HTR-8/SVneo (cell line): ENCODE measurements at places on chromosomes 3 and 15.

DNA sequence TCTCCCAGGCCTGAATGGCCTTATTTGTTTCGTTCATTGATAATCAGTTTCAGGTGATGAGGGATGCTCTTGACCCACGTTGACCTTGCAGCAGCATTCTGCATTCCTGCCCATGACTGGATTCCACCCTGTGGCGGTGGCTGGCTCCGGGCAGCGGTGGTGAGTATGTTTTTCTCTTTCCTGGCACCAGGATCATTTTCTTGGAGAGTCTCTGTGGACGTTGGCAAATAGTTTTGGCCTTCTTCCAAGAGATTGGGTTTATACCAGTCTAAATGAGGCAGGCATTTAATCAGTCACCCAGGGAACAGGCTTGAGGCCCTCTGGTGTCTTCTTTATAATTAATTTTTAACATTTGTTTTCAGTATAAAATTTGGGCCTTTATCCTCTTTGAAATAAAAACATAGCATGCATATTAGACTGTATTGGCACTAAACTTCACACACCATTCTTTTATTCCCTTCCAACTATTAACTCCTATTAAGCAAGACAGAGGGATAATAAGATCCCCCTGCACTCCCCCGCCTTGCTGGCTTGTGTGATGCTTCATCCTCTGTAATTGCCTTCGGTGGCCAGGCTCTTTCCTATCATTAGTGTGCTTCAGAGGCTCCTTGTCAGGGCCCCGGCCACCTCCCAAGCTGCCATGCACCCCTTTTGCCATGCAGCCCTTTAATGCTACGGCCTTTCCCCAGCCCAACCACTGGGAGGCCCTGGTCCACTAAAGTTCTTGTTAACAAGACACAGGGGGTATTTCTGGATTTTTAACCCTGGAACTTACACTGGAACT lies 176.2 kb upstream of the TOPAZ1 start:
- DNase-seq, result no peak

GRCh38 chr15:41904541-41905005 lies 10.7 kb upstream of the SPTBN5 start:
- DNase-seq, result peak; percentile 81

DNA sequence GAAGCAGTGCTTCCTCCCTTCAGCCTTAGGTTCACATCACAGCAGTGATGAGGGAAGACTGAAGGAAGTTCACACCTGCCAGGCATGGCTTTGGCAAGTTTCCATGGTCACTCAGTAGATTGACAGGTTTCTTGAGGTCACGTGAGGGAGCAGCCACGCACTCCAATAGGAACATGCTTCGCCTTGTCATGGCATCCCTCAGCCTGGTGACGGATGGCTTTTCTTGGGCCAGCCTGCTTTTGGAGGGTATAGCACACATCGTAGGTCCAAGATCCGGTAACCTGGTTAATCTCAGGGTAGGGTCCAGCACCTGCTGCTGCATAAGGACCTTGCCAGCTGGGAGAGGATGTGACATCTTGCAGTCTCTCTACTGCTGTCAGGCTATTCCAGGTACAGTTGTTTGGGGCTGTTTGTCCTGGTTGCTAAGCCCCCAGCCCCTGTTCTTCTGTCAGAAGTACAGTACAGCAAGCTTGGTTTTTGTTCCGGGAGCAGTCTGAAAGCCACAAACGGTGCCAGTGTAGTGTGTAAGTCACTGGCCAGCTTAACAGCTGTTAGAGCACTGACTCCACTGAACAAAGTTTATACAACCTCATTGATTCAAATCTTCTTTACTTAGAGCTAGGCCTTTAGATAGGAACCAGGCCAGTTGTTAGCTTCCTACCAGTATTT lies 42.3 kb downstream of the PSMD6 start:
- DNase-seq, result no peak

GRCh38 chr3:171541181-171541580 lies 81.0 kb upstream of the TNIK start:
- DNase-seq, result no peak

- DNase-seq, result no peak
Measured at GRCh38 chr3:48896936-48897335, 1.7 kb downstream of the SLC25A20 start.

DNA sequence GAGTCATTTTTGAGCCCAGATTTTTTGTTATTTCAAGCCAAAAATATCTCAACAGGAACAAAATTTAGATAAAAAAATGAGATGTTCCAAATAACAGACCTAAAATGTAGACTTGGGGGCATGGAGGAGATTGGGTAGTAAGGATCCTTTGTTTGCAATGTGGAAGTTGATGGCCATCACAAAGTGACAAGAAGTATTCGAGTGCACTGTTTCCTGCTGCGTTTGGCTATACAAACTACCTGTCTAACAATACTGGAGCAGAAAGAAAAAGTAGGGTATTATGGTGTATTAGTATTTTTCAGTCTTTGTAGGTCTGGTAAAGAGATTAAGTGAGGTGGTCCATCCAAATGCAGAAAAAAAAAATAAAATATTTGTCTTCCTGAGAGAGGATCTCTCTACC lies 284.2 kb downstream of the C3orf38 start:
- DNase-seq, result no peak

DNA sequence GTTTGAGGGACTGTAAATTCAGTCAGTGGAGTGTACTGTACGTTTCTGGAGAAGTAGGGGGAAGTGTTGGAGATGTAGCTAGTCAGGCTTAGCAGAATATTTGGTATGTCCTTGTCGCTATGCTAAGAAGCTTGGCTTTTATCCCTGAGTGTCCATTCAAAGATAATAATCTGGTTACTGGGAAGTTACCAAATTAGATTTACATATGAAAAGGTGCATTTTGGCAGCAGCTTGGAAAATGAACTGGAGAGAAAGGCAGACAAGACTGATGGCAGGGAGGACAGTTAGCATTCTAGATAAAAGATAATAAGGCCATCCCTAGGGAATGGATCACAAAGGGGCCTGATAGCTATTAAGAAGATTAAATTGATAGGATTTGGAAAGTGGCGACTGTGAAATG lies 58.7 kb downstream of the P2RY1 start:
- DNase-seq, result no peak

DNA sequence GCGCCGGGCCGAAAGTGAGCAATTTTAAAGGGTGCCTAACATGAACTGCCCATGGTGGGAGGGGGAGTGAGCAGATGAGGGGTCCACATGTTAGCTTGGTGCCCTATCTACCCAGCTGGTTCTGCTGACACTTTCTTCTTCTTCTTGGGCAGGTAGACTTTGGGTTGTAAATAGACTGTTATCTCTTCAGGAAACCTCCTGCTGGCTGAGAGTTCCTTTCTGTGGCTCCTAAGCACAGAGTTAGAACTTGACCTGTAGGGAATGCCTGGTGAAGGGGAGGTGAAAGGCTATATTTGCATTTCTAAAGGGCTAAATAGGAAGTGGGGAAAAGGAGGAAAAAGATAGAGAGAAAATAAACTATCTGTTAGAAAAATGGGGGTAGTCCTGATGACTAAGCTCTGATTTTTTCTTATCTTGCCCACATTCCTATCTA lies 521.4 kb upstream of the TGFBR2 start:
- DNase-seq, result no peak

DNA sequence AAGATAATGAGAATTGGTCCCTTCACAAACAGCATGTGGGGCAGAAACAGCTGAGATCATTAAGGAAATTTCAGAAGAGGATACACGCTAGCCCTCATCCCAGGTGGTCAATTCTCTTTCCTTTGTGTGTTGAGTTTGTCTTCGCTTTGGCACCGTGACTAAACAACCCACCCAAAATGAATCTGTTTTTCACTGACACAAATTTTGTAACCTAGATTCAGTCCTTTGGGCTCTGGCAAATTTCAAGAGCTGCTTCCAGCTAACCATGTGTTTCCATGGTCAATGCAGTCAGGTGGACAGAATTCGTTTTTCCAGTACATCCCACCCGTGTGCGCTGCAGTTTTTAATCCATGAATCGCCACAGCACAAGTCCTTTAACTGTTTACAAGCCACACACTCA lies 435.4 kb downstream of the WDR72 start:
- no peak for DNase-seq

- no peak for DNase-seq
Measured at GRCh38 chr3:12871404-12871983, 30.1 kb upstream of the RPL32 start.

DNA sequence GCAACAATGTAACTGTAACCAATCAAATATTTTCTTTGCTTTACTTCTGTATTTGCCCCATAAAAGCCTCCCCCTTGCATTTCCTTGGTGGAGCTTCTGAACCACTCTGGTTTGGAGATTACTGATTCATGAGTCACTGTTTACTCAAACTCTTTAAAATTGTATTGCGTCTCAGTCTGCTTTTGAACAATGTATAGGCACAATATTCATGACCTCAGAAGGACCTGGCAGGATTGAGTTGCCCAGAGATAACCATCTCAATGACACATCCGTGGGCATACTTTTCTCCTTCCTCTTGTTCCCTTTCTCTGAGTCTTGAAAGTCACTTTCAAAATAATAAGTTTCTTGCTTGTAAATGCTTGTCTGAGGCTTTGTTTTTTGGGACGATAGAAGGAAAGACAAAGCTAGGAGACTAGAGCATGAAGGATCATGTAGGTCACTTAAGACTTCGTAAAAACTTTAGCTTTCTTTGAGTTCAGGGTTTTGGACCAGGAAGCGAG lies 57.1 kb upstream of the POU1F1 start:
- DNase-seq, result peak; percentile 57

GRCh38 chr3:39000008-39000450 lies 51.7 kb downstream of the SCN11A start:
- DNase-seq, result peak; percentile 51

DNA sequence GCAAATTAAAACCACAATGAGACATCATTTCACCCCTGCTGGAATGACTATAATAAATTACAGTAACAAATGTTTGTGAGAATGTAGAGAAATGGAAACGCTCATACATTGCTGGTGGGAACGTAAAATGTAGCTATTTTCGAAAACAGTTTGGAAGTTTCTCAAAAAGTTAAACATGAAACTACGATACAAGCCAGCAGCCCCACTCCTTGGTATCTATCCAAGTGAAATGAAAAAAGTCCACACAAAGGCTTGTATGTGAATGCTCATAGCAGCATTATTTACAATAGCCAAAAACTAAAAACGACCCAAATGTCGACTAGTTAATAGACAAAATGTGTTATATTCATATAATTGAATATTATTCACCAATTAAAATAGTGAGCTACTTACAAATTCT lies 22.9 kb upstream of the CFAP20DC start:
- DNase-seq, result no peak

DNA sequence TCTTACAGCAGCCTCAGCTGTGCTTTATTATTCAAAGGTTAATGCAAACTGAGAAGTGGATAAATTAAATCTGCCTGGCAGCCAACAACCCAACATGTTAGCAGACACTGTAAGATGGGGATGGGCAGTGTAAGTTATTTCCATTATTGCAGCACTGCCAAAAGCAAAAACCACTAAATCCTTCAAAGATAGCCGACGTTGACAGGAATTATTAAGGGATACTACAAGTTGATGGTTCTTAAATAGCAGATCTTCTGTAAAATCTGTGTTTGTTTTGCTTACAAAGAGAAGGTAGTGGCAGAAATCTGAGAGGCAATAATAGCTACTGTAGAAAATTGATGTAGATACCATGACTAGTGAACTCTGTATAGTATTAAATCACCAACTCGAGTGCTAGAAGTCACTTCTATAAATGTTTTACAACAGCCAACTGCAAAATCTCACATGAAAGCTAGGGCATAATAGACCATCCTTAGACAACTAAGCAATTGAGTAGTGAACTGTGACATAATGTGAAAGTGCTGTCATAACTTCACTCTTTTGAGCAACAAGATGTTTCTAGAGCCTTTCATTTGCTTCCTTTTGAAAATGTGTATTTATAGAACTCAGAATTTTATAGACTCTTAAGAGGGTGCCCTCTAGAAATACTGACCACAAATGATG lies 278.6 kb downstream of the UBE2E2 start:
- DNase-seq, result no peak

GRCh38 chr3:60657972-60658371 lies 593.3 kb downstream of the FHIT start:
- no peak for DNase-seq

- DNase-seq, result no peak
Measured at GRCh38 chr15:45116006-45116481, 1.9 kb downstream of the DUOXA2 start.

GRCh38 chr15:63797116-63797515 lies 36.6 kb downstream of the HERC1 start:
- no peak for DNase-seq

DNA sequence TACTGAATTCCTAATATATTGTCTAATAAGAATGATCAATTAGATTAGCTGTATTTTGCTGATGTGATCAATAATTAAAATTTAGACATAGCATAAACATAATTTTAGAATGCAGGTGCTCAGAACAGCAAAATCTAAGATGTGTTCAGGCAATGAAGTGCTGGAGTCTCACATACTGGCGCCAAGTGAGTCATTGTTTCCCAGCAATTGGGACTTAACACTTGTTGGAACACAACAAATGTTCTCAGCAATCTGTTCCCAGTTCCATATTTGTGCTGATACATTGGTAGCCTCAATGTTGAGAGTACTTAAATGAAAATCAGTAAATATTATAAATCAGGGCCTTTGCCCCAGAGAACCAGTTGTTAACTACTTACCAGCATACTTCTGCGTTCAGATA lies 619.0 kb downstream of the ROBO1 start:
- no peak for DNase-seq

- DNase-seq, result no peak
Measured at GRCh38 chr3:146072061-146072460, 88.9 kb downstream of the PLOD2 start.

DNA sequence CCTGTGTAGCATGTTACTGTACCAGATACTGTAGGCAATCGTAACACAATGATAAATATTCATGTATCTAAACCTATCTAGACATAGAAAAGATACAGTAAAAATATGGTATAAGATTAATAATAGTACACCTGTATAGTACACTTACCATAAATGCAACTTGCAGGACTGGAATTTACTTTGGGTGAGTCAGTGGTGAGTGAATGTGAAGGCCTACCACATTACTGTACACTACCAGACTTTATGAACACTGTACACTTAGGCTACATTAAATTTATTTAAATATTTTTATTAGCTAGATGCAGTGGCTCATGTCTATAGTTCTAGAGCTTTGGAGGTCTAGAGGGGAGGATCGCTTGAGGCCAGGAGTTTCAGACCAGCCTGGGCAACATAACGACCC lies 186.6 kb upstream of the ROPN1 start:
- DNase-seq, result no peak

- DNase-seq, result no peak
Measured at GRCh38 chr3:86815880-86816279, 175.1 kb downstream of the VGLL3 start.

DNA sequence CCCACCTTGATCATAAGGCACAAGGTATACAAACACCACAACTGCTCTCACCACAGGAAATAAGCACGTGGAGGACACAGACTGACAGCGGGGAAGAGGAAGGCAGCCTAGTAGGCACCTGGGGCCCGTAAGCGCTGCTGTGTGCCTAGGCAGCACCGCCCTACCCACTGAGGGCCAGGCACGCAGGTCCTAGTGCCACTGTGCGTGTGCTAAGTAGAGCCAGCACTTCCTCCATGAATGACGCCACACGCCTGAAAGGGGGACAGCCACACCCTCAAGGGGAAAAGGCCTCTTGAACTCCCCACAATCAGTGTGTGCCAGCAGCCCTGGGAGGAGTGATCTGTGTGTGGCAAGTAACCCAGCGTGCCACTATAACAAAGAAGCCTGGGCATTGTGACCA lies 73.0 kb downstream of the ATP1B3 start:
- DNase-seq, result no peak
